Body of pancreas (tissue), 4 donors: ENCODE measurements at places on chromosomes 7 and 10. TPM values are rescaled to one million over a fixed set of nuclear protein-coding genes. Genes with fewer than 3 reads are reported as not detected.

DNA sequence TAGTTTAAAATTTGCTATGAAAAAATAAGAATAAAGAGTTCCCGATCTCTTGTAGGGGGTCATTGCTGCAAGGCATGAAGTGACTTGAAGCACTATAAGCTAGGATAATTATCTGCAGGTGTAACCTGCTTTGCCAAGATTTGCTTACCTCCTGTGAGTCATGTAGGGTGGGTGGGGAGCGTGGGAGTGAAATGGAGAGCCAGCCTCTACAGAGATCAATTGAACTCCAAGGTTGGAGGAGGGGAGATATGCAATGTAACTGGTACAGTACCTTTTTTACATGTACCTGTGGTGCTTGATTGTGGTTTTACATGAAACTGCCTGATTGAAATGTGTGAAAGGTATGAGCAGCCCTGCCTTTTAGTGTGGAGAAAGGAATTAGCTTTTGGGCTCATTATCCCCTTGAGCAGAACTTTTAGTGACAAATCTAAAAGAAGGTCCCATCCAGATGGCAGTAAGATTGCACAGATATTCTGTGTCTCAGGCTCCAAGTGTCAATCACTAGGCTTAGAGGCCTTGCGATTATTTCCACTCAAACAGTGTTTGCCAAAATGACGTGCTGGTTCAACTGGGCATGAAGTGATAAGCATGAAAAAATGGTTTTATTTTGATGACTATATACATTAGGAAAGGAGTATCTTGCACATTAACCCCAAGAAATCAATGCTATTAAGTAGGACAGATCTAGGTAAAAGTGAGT is 138.6 kb upstream of the GRB10 start:
- H3K36me3 ChIP-seq = no peaks in the 10 kb centered on the region
- H3K27ac ChIP-seq = no peak overlapping the region
- peaks cover 7% of the 10 kb centered on the region for H3K4me1 ChIP-seq
- H3K27me3 ChIP-seq = no peaks in the 10 kb centered on the region
- no peak for DNase-seq

DNA sequence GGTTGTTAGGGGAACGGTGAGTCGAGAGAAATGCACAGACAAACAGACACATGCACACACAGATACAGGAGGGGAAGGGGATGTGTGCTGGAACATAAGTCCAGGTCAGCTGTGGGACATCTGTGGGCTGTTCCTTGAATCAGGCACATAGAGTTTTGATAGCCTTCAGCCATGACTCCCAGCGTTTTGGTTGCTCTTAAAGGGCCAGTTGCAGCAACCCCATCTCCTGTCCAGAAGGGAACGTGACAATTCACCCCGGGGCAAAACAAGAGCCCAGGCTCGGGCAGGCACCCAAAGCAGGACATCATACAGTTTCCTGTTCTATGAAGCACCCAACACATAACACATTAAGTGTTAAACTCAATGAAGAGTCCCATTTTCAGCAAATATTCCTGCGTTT is 9.6 kb downstream of the INSYN2A start:
- H3K36me3 ChIP-seq = no peaks in the 10 kb centered on the region
- H3K4me1 ChIP-seq = no peaks in the 10 kb centered on the region
- no peak overlapping the region for H3K4me3 ChIP-seq
- no peak for DNase-seq
- H3K27ac ChIP-seq = no peak overlapping the region

DNA sequence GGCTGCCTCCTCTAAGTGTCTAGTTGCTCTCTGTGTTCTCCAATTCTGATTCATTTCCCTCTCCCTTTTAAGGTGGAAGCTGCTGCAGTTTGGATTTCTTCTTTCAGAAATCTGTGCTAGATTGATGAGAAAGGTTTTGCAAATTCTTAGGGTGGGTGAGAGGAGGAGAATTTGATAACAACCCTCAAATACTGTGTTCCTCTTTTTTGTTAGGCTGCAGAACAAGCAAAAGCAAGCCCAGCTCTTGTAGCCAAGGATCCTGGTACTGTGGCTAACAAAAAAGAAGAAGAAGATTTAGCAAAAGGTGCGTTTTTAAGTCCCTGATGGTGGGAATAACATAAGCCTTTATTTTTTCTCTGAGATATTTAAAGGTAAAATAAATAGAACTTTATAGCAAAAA is 49.1 kb downstream of the STAM start:
- H3K4me3 ChIP-seq = no peak overlapping the region
- DNase-seq = no peak
- H3K27me3 ChIP-seq = no peaks in the 10 kb centered on the region
- H3K36me3 ChIP-seq = peaks cover 7% of the 10 kb centered on the region
- H3K4me1 ChIP-seq = no peaks in the 10 kb centered on the region

Gene EVX1
- total RNA-seq = not detected

- no peak overlapping the region for H3K27ac ChIP-seq
- peak; percentile 78 for DNase-seq
Measured at GRCh38 chr10:91552274-91553095, 80.4 kb downstream of the PPP1R3C start.

- H3K27ac ChIP-seq = no peak within 1 kb of the TSS
- DNase-seq = no peak
- H3K36me3 ChIP-seq = no peaks in the 10 kb centered on the region
- no peaks in the 10 kb centered on the region for H3K27me3 ChIP-seq
- no peaks in the 10 kb centered on the region for H3K4me1 ChIP-seq
Measured at GRCh38 chr10:86654411-86655172, at the start of gene OPN4. Gene OPN4, plus strand, starts transcription at chr10:86654547. Its CDS starts 237 bp downstream, at chr10:86654784.

Gene TMEM184A
- 21.0 TPM for total RNA-seq

Gene ITGA8
- 0.66 TPM for total RNA-seq

DNA sequence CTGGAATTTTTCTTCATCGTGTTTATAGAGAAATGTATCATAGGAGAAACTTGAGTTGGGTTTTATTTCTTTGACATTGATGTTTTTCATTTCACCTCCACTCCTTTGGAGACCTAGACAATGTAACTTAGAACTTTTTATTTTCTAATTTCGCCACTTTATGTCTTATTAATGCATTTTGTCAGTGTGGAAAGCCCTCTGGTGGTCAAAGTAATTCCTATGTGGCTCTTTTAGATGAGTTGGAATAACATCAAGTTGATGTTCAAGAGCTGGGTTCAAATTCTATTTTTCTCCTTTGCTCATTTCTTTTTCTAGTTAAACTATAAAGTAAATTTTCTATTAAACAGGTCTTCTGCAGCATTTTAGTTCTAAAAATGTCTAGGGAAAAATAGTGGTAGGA is 478.6 kb downstream of the LRMDA start:
- no peaks in the 10 kb centered on the region for H3K4me1 ChIP-seq
- H3K27me3 ChIP-seq = no peaks in the 10 kb centered on the region
- H3K36me3 ChIP-seq = no peaks in the 10 kb centered on the region
- no peak overlapping the region for H3K4me3 ChIP-seq
- no peak overlapping the region for H3K27ac ChIP-seq
- peak; percentile 27 for DNase-seq

- no peaks in the 10 kb centered on the region for H3K27me3 ChIP-seq
- no peak for DNase-seq
- no peaks in the 10 kb centered on the region for H3K36me3 ChIP-seq
- H3K27ac ChIP-seq = no peak overlapping the region
- no peak overlapping the region for H3K4me3 ChIP-seq
- H3K4me1 ChIP-seq = peaks cover 21% of the 10 kb centered on the region
Measured at GRCh38 chr7:92750447-92750839, 85.9 kb downstream of the CDK6 start.

Gene DRGX
- not detected for total RNA-seq

GRCh38 chr10:110273474-110273873 is 31.2 kb downstream of the SMNDC1 start:
- peaks cover 42% of the 10 kb centered on the region for H3K4me1 ChIP-seq
- peak overlapping the region; percentile 26 for H3K27ac ChIP-seq
- DNase-seq = peak; percentile 70
- H3K27me3 ChIP-seq = no peaks in the 10 kb centered on the region
- no peak overlapping the region for H3K4me3 ChIP-seq

GRCh38 chr7:101442426-101443070 is 79.9 kb downstream of the COL26A1 start:
- H3K4me3 ChIP-seq = no peak overlapping the region
- DNase-seq = no peak

Gene LRMDA
- total RNA-seq = 12.2 TPM

GRCh38 chr7:92485267-92485892 is 7.6 kb upstream of the ERVW-1 start:
- no peak overlapping the region for H3K4me3 ChIP-seq
- H3K27ac ChIP-seq = no peak overlapping the region
- peaks cover 13% of the 10 kb centered on the region for H3K4me1 ChIP-seq
- no peak for DNase-seq
- no peaks in the 10 kb centered on the region for H3K36me3 ChIP-seq

- no peak for DNase-seq
- H3K4me3 ChIP-seq = no peak overlapping the region
- H3K27ac ChIP-seq = no peak overlapping the region
- H3K27me3 ChIP-seq = no peaks in the 10 kb centered on the region
- H3K4me1 ChIP-seq = no peaks in the 10 kb centered on the region
Measured at GRCh38 chr10:128712661-128713400, 586.6 kb upstream of the MKI67 start.

GRCh38 chr7:106704000-106704840 is 43.3 kb upstream of the CCDC71L start:
- no peaks in the 10 kb centered on the region for H3K36me3 ChIP-seq
- H3K27ac ChIP-seq = no peak overlapping the region
- no peaks in the 10 kb centered on the region for H3K4me1 ChIP-seq
- no peaks in the 10 kb centered on the region for H3K27me3 ChIP-seq

GRCh38 chr7:24851786-24852185 is 94.5 kb upstream of the GSDME start:
- DNase-seq = no peak
- no peak overlapping the region for H3K27ac ChIP-seq
- no peaks in the 10 kb centered on the region for H3K27me3 ChIP-seq
- no peaks in the 10 kb centered on the region for H3K36me3 ChIP-seq

DNA sequence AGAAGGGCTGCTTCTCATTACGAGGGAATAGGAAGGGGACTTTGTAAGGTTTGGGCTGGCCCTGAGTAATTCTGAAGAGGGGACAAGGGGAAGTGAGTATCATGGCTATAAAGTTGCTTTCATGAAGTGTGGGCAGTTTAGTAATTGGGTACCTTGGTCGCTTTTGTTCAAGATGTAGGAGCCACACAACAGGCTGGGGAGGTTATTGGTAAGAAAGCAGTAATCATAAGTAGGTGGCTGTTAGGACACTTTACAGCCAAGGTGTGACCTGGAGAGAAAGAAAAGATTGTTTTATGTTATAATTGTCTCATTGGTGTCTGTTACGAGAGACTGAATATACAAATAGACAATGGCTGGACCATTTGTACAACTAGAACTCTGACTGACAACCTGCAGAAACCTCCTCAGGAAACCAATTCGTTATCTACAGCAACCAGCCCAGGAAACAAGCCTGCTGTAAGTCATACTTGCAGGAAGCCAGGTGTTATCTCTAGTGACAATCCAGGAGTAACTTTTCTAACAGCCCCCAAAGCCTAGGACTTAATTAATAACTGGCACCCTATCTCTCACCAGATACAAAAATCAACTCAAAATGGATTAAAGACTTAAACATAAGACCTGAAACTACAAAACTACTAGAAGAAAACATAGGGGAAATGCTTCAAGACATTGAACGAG is 5.0 kb upstream of the CCM2 start:
- no peak overlapping the region for H3K27ac ChIP-seq
- DNase-seq = no peak

Gene KLF14
- not detected for total RNA-seq

GRCh38 chr10:97522071-97522470 is 23.3 kb downstream of the UBTD1 start:
- no peaks in the 10 kb centered on the region for H3K4me1 ChIP-seq
- no peaks in the 10 kb centered on the region for H3K36me3 ChIP-seq
- no peak for DNase-seq
- H3K27ac ChIP-seq = no peak overlapping the region
- no peaks in the 10 kb centered on the region for H3K27me3 ChIP-seq
